Right cardiac atrium (tissue), 5 donors: ENCODE measurements at places on chromosomes 5 and 9. TPM values are rescaled to one million over a fixed set of nuclear protein-coding genes. Genes with fewer than 3 reads are reported as not detected.

The PCDHB5 gene
- 2.5 TPM for total RNA-seq

The ABHD17B gene
- total RNA-seq: 8.4 TPM

The CAVIN4 gene
- 22.7 TPM for total RNA-seq

The NR6A1 gene
- total RNA-seq: 0.91 TPM

The SMIM33 gene
- total RNA-seq: not detected

The CARD9 gene
- 2.1 TPM for total RNA-seq

The GFRA3 gene
- total RNA-seq: 1.9 TPM

The IRGM gene
- not detected for total RNA-seq

The POLR3G gene
- 0.97 TPM for total RNA-seq

The SLC6A18 gene
- not detected for total RNA-seq

DNA sequence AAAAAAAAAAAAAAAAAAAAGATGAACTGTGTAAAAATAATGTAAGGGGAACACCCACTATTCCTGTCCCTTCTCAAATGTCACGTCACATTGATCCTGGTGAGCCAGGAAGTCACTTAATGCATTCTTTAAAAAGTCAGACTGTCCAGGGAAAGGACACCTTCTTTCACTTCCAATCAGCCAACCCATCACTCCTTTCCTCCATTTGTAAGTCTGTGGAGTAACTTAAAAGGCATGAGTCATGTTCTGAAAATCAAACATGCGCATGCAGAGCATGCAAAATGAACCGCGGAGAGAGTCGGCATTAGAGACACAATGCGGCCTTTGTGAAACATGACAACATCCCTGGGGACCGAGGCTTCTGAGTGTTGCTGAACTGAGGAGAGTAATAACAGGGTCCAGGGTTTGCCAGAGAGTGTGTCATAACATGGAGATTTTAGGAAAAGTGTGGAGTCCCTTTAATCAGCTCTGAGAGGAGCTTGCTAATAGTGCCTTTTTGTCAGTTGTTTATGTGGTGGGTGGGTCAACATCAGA, 77.6 kb upstream of the SEMA6A start:
- peak; percentile 87 for DNase-seq

GRCh38 chr9:76873821-76874220, 32.1 kb downstream of the PRUNE2 start:
- no peak for DNase-seq

GRCh38 chr5:134523543-134524271, 1.8 kb upstream of the JADE2 start:
- peak; percentile 4 for DNase-seq

- DNase-seq: no peak
Measured at GRCh38 chr9:74556685-74557084, 59.5 kb downstream of the RORB start.

GRCh38 chr5:73274121-73274520, 101.1 kb downstream of the TMEM174 start:
- DNase-seq: no peak

DNA sequence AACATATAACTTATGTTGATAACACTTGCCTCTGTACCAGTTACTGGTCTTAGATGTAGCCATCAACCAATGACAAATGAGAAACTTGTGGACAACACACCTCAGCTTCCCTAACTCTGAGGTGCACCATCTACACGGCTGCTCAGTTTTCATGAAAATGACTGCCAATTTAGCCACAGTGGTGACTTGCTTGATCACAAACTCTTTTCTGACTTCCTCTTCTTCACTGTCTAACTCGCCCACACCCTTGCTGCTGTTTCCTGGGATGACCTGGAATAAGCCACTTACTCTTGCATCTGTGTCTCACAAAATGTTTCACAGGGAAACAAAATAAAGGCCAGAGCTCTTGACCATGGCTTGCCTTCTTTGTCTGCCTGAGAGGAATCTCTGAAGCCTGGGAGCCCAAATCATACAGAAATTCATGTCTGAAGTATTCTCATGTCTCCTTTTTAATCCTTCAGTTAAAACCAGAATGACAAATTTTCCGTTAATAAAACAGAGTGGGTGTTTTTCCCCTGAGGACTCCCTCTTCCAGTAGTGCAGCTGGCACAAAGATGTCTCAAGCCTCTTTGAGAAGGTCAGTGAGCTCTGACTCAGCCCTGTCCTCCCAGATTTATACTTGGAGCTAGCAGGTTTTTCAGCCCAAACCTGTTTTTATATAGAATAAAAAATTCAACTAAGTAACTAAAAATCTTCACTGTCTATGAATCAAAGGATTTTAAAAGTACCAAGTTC, 126.5 kb upstream of the PAM start:
- no peak for DNase-seq

GRCh38 chr9:122386311-122386872, 15.6 kb downstream of the PTGS1 start:
- no peak for DNase-seq

DNA sequence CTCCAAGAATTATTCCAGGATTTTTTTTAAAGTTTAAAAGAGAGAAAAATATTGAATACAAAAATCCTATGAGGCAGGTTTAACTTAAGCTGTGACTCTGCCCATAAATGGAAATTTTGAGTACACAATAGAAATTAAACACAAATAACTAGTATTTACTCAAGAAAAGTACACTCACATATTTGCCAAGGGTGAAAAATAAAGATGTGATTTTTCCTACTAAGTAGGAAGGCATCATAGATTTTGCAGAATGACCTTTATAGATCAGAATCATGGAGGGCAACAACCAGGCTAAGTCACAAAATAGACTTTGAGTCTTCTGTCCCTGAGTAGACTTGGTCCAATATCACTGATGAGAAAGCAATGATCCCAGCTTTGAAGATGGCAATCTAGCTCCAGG, 102.7 kb upstream of the SLC12A2 start:
- DNase-seq: no peak

DNA sequence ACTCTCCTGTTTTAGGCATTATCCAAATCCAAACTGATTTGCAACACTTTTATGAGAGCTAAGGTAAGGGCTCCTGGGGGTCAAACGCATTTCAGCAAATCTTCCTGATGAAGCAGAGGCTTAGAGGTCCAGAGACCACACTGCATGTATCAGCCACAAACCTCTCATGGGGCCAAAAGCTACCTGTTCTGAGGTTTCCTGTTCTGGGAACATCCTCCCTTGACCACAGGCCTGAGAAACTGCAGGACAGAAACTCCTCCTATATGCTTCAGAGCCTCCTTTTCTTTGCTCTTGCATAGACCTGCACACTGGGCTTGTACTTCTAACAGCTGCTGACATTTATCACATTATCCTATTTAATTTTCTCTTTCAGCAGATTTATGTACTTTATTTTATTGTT, 92.6 kb downstream of the OR2K2 start:
- no peak for DNase-seq

GRCh38 chr9:113912816-113913215, 36.7 kb downstream of the ZNF618 start:
- no peak for DNase-seq

DNA sequence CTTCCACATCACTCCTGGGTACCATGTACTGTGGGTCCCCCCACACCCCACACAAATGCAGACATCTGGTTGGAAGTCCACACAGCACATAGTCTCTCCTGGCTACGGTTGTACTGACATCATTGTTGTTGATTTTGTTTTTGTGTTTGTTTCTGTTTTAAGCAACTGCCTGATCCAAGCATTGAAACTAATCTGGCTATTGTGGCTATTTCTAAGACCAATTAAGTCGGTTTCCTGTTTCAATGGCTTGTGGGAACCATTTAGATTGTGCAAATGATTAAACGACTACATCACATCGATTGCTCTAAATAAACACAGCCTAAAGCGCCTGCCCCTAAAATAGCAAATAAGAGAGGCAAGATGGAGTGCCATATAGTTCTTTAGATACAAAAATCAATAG, 226.8 kb upstream of the IRX4 start:
- no peak for DNase-seq

DNA sequence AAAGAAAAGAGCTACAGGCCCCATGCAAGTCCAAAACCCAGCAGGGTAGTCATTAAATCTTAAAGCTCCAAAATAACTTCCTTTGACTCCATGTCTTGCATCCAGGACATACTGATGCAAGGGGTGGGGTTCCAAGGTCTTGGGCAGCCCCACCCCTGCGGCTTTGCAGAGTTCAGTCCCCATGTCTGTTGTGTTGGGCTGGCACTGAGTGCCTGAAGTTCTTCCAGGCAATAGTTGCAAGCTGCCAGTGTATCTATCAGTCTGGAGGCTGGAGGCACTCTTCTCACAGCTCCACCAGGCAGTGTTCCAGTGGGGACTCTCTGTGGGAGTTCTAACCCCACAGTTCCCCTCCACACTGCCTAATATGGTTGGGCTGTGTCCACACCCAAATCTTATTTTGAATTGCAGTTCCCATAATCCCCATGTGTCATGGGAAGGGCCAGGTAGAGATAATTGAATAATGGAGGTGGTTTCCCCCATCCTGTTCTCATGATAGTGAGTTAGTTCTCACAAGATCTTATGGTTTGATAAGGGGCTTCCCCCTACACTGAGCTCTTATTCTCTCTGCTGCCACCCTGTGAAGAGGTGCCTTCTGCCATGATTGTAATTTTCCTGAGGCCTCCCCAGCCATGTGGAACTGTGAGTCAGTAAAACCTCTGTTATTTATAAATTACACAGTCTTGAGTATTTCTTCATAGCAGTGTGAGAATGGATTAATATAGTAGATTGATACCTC, 237.5 kb upstream of the ADRA1B start:
- no peak for DNase-seq

GRCh38 chr5:32501071-32502002, 56.8 kb upstream of the ZFR start:
- no peak for DNase-seq

DNA sequence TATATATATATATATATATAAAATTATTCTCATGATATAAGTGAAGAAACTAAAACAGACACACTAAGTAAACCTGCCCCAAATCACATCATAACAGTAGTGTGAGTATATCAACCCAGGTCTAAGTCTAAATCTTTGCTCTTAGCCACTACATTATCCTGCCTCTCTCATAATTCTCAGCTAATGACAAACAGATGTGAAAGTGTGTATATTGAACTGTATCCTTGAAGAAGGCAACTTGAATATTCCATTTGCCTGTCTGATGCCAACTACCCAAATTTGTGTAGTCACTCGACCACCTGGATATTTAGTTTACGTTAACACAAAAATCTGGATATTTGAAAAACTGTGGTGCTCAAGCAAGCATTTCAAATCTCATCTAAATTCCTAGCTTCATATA, 97.4 kb downstream of the PPP2R2B start:
- no peak for DNase-seq

GRCh38 chr9:113446323-113446740, 17.2 kb upstream of the RGS3 start:
- DNase-seq: no peak

- no peak for DNase-seq
Measured at GRCh38 chr9:93161786-93162562, 22.0 kb upstream of the WNK2 start.

GRCh38 chr5:156411185-156411613, 84.2 kb downstream of the SGCD start:
- DNase-seq: peak; percentile 56

DNA sequence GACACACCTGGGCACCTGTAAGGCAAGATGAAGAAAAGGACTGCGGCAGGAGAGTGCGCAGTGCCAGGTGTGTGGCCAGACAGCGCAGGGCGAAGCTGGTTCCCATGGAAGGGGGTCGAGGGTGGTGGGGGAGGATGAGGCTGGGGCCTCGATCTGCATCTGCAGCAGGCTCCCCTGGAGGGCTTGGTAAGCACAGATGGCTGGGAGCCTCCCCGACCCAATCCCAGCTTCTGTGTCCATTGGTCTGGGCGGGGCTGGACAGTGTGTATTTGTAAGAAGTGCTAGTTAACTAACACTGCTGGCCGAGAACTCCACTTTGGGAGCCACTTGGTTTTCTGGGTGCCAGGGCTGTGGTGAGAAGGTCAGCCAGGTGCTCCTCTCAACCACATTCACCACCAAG, 385.1 kb upstream of the IRX1 start:
- no peak for DNase-seq

GRCh38 chr5:136051486-136052220, 22.9 kb downstream of the TGFBI start:
- no peak for DNase-seq

- no peak for DNase-seq
Measured at GRCh38 chr5:24646915-24647314, 2.1 kb upstream of the CDH10 start.
